ENCODE measurements at places on chromosomes 4 and X. TPM values are rescaled to one million over a fixed set of nuclear protein-coding genes. Genes with fewer than 3 reads are reported as not detected.

The SLC7A11 gene
- 0.13 TPM for total RNA-seq

DNA sequence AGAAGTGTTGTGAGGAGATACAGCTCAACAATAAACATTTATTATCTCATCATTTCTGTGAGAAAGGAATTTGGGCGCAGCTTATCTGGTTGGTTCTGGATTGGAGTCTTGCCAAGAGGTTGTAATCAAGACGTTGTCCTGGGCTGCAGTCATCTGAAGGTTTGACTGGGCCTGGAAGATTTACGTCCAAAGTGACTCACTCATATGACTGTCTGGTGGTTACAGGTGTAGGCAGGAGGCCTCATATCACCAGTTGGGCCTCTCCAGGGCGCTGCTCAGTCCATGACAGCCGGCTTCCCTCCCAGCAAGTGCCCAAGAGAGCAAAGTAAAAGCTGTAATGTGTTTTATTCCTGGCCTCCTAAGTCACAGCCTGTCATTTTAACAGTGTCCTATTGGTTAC lies 106.3 kb downstream of the USP46 start:
- no peak for DNase-seq

DNA sequence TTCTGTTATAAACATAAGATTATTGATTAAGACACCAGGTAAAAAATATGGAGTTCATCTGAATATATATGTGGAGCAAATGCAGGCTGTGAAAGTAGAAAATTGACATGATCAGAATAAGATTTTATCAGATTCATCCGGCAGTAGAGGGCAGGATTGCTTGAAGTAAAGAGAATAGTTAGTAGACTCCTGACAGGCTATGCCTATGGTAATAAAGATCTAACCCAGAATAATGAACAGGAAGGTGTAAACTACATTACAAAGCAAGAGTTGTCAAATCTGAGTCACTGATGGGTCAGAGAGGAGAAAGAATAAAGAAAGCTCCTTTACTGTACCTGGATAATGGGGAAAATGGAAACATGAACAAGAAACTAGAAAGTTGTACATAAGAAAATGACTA lies 20.8 kb upstream of the TMEM184C start:
- no peak for DNase-seq

- no peak for DNase-seq
Observed at GRCh38 chr4:133131829-133132460, 17.1 kb upstream of the PCDH10 start.

- no peak for DNase-seq
Observed at GRCh38 chrX:119986203-119986602, 42.7 kb upstream of the NKAP start.

GRCh38 chrX:27860337-27860736 lies 52.5 kb downstream of the MAGEB10 start:
- DNase-seq = no peak

DNA sequence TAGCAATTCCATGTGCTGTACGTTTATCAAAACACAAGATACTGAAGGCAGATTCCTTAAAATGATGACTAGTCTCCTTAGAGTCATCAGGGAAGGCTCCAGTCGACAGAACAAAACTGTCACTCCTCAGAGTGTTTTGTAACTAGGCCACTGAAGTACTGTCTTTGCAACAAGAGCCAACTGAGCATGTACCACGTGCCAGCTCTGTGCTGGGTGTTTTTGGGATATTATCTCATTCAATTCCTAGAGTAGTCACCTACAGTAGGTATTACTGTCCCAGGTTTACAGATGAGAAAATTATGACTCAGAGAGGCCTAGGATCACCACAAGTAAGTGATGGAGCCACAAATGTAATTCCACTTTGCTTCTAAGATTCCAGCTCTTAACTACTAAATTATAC lies 18.3 kb upstream of the NUP54 start:
- no peak for DNase-seq

DNA sequence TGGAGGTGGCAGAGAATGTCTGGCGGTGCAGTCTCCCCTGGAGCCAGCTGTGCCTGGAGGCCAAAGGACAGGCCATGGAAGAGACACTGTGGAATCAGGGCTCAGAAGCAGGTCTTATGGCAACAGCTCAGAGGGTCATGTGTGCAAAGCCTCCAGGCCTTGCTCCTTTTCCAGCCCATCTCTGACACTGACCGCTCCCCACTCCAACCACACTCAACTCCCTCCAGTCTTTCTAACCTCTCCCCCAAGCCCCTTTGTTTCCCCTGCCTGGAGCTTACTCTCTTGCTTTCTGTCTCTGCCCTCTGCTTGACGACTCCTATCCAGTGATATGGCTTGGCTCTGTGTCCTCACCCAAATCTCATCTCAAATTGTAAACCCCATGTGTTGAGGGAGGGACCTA lies 34.2 kb upstream of the CRMP1 start:
- DNase-seq = no peak

The RBMXL3 gene
- total RNA-seq = not detected

DNA sequence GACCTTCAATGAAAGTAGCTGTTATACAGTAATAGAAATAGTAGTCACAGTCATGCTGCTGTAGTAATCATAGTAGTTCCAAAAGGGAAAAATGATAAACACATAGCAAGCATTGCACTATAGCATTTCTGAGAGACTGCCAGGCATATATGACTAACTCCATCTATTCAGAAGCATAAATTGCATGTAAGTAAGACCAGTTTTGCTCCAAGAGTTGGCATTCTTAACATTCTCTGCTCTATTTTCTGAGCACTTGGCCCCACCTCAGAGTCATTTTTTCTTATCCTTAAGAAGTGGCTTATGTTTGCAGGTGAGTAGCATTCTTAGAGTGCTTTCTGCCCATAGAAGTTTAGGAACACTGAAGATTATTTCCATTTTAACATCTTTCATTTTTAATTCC lies 490.3 kb upstream of the TECRL start:
- DNase-seq = no peak

The TNIP3 gene
- not detected for total RNA-seq

The PCDH7 gene
- 1.5 TPM for total RNA-seq

The GUCY1A1 gene
- 4.9 TPM for total RNA-seq

The ZIC3 gene
- 0.20 TPM for total RNA-seq

GRCh38 chr4:123405267-123405865 lies 8.8 kb downstream of the SPRY1 start:
- no peak for DNase-seq

DNA sequence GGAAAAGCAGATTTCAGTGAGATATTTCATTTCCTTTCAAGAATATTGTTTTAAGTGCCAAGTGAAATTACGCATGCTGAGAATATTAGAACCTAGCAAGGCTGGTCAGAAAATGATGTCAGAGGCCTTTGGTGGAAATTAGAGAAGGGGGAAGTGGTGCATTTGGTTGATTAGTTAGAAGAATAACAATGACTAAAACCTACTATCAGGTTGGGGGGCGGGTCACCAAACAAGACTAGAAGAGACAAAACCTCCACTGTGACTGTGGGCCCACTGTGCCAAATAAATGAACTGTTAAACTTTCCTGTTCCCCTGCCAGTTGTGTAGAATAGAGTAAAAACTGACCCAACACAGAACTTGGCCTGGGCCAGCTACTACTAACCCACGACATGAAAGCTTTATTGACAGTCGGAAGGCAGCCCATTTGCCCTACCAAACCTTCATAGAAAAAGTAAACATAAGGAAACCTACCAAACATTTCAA lies 2.9 kb downstream of the RAPGEF2 start:
- no peak for DNase-seq

- DNase-seq = no peak
Observed at GRCh38 chr4:94959307-94959706, 201.6 kb downstream of the BMPR1B start.

DNA sequence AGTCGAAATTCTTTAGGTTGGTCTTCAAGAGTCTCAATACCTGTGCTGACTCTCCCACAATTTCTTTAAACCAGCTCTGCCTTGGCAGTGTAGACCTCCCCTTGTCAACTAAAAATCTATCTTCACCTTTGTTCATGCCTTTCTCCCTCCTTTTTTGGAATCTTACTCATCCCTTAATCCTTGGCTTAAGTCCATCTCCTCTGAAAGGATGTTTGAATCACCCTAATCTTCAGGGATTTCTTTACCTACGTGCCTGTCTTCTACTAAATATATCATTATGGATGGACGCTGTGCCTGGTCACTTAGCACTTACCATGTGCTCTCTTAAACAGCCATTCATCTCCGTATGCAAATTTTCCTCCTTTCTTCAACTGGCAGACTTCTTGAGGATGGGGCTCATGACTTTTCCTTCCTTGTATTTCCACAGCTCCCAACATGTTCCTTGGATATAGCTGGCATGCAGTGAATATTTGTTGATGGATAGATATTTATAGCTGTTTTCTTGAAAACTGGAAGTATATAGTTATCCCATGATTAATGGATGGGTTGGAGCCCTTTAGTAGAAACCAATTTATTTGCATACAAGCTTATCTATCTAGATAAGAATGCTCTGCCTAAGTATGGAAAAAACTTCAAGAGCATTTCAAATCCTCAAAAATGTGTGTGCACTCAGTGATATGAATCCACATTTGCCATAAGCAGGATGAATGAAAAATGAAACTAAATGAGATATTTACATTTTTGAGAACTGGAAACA lies 166.6 kb downstream of the SPRY1 start:
- DNase-seq = no peak

The HTRA3 gene
- total RNA-seq = 1.6 TPM

- no peak for DNase-seq
Observed at GRCh38 chr4:10643600-10644425, 40.8 kb downstream of the CLNK start.

DNA sequence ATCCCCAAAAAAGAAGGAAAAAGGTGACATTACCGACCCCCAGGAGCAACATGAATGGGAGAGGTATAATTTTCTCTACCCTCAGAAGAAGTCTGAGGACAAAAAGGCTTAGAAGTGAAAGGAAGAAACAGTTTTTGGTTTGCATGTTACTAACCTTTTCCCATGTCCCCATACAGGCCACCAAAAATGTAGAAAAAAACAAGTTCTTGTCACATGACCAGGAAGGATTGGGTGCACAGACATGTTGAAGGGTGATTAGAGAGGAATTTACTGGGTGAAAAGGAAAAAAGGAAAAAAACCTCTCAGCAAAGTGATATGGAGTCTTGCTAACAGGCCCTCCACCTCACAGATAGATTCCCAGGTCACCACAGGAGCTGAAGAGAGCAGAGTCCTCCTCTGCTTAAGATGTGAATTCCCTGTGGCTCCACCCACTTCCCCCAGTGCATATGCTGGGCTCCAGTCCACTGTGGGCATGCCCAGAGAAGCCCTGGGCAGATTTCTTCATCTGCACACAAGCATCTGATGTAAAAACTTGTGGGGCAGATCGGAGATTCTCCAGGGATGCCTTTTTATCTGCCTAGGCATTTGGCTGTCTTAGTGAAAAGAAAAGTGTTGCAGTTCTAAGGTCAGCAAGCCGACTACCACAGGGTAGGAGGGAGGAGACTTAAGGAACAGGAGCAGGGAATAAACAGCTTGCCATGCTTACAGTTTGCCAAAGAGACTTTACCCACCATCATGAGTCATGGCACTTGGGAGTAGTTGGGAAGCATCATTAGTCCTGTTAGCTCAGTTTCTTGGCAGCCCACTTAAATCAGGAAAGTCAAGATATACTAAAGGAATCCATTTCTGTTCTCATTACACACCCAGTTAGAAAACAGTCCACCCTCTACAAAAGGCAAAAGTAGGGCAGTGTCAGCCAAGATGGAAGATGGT lies 25.0 kb upstream of the PASD1 start:
- DNase-seq = no peak

DNA sequence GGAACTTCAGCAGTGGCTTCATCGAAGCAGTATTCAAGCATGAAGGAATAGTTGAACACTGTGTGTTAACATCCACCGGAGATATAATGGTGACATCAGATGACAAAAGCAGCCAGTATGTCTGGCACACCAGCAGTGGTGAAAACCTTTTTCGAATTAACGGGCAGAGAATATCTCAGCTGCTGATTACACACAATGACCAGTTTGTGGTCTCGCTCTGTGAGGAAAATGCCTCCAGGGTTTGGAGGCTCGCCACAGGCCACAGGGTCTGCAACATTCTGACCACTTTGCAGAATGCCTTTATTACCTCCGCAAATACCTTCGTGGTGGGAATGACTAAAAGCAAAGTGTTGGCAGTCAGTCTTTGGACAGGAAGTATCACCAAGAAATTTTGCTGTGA lies 201.5 kb downstream of the NWD2 start:
- no peak for DNase-seq

DNA sequence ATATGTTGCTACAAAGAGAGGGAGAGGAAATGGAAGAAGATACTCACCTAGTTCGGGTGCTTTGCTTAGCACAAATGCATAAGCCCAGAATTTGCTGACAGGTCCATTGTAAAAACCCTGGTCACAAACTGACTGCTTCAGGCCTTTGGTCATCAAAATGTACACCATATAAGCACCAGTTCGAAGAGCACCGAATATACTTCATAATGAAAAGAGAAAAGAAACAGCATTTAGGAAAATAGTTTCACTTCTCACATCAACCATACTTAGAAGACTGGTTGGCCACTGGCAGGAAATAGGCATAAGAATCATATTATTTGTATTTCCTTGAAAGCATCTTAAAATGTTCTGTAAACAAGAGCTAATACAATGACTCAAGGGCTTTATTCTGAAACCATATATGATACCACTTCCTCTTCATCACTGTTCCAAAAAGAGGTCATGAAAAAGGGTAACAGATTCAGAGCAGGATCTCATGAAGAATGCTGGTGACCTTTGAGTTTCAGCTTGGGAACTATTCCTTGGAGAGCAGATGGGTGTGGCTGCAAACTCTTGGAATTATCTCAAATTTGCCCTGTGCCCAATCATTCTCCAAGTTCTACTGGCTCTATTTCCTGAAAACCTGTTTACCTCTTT lies 138.7 kb downstream of the ELOVL6 start:
- DNase-seq = no peak

DNA sequence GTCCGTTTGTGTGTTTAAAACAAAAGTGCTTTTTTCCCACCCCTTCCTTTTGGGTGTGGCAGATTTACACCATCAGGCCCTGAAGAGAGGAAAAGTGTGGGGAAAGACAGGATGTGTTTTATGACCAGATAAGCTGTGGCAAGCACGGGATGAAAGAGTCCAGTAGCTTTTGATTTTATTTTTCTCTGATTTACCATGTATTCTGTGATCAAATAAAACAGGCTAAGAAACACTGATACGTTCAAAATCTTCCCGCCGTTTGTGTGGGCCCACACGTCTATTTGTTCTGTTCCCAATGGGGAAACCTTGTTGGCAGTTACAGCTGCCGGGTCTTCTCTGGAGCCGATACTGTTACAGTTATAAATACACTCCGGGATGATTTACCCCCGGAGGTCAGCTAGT lies 10.8 kb downstream of the LRP2BP start:
- no peak for DNase-seq

DNA sequence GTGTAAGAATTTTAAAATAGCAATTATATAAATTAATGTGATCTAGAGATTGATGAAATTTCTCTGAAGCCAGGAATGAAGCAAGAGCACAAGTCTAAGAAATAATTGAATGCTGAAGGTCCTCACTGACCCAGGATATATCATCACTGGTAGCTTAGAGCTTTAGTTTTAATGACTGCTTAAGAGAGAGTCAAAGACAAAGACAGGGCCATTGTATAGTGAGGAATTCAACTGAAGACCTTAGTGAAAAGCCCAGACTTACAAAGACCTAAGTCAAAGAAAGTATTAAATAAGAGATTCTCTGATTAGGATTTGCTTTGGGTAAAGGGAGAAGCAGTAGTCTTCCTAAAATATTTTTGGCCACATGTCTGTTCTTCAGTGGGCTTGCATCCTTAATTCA lies 26.0 kb upstream of the IL15 start:
- no peak for DNase-seq

Measured in left lobe of liver (tissue), 2 donors.